ENCODE measurements at places on chromosomes 5 and 9. TPM values are rescaled to one million over a fixed set of nuclear protein-coding genes. Genes with fewer than 3 reads are reported as not detected.
A peak's percentile ranks its signal among the peaks of the same experiment; 100 is the strongest.

GRCh38 chr9:110472111-110472510 is 107.4 kb downstream of the SVEP1 start:
- DNase-seq, result no peak

NPR3 gene
- total RNA-seq, result 2.4 TPM

- DNase-seq, result no peak
Observed at GRCh38 chr5:59123595-59124561, 541.0 kb downstream of the RAB3C start.

- DNase-seq, result no peak
Observed at GRCh38 chr9:73437758-73438157, 286.1 kb downstream of the ANXA1 start.

FOXD4L3 gene
- not detected for total RNA-seq

ENHO gene
- total RNA-seq, result 1.5 TPM

LECT2 gene
- 62.9 TPM for total RNA-seq

GRCh38 chr5:169280286-169280685 is 20.7 kb downstream of the SLIT3 start:
- DNase-seq, result no peak

DNA sequence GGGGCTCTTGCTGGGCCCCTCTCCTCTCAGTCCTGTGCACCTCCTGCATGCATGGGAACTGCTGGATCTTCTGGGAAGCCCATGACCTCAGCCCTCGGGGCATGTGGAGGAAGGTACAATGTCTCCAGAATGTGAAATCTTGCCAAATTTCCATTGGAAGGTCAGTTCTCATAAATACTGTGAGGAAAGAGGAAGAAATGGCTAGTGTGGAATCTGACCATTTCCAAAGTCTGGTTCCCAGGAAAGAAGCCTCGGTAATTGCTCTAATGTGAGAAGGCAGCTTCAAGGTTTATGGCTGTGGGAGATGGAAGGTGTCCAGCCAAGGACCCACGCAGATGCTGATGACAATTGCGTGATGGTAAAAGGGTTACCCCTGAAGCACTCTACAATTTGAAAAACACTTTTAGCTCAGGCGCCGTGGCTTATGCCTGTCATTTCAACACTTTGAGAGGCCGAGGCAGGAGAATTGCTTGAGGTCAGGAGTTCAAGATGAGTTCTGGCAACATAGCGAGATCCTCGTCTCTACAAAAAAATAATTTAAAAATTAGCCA is 8.1 kb upstream of the IL17B start:
- DNase-seq, result no peak

DNA sequence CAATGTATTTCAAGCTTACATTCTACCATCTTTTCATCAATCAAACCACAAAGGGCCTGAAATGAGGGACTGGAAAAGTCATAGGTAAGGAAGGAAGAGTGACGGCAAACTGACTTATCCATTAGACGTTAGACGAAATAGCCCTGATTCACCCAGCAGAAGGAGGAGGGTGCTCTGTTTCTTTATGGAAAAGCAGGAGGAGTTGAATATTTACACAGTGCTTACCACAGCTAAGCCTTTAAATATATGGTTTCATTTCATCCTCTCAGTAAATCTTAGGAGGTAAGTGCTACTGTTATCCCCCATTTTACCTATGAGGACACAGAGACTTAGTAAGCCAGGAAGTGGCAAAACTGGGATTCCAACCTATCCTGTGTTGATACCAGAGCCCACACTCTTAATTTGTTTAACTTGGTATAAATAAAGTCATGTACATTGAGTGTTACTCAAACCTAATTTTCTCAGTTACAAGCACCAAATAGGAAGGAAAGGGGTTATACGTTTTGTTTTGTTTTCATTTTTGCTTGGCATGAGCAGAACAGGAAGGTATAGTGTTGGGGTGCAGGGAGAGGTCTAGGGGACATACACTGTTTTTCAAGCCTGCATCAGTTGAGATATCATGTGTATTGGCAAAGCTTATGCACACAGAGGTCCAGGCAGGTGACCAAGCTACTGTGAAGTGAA is 98.1 kb upstream of the IFNK start:
- no peak for DNase-seq

NSMF gene
- 15.6 TPM for total RNA-seq

DNA sequence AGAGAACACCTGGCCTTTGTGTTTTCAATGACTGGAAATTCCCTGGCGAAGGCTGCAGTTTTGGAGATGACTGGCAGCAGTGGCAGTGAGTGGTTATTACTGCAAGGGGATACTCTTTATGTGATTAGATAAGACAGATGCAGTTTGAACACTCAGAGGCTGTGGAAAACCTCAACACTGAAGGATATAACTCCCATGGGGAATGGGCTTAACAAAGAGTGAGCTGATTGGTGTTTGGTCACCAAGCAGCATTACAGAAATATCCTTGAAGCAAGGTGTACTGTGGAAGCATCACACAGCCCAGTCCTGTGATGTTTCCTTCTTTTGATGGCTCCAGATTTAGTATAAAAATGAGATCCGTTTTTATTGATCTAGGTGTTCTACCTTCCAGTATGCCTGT is 490.7 kb upstream of the PTPRD start:
- no peak for DNase-seq

SPINK4 gene
- total RNA-seq, result not detected

GRCh38 chr9:126049896-126050604 is 276.6 kb upstream of the MVB12B start:
- DNase-seq, result no peak

- peak; percentile 63 for DNase-seq
Observed at GRCh38 chr5:5886812-5887486, 464.5 kb downstream of the ICE1 start.

- no peak for DNase-seq
Observed at GRCh38 chr5:32153723-32154122, 20.4 kb downstream of the GOLPH3 start.

- no peak for DNase-seq
Observed at GRCh38 chr9:113886933-113887332, 10.8 kb downstream of the ZNF618 start.

- DNase-seq, result no peak
Observed at GRCh38 chr9:34570376-34570775, 19.1 kb downstream of the CNTFR start.

CNTFR gene
- total RNA-seq, result 1.7 TPM

PRDM9 gene
- not detected for total RNA-seq

GRCh38 chr9:110157823-110158664 is 49.9 kb downstream of the C9orf152 start:
- DNase-seq, result no peak

DNA sequence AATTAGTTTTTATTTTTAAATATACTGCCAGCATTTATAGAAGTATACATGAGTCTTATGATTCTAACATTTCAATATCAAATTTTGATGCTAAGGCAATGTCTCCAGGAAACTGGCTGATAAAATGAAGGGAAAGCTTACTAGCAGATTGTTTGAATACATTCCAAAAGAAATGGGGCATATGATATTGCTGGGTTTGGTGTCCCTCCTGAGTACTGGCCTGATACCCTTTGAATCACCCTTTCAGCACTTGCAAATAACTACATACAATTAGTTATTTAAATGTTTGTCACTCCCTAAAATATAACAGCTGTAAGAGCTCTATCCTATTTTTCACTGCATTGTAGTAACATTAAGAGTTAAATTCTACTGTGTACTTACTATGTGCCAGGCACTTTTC is 360.8 kb downstream of the HCN1 start:
- DNase-seq, result no peak

FBXO10 gene
- total RNA-seq, result 3.7 TPM

DNA sequence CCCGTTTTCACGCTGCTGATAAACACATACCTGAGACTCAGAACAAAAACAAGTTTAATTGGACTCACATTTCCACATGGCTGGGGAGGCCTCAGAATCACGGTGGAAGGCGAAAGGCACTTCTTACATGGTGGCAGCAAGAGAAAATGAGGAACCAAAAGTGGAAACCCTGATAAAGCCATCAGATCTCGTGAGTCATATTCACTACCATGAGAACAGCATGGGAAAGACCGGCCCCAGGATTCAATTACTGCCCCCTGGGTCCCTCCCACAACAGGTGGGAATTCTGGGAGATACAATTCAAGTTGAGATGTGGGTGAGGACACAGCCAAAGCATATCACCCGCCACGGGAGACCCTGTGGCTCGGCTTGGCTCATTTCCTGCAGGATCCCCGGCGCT is 20.2 kb downstream of the EXD3 start:
- no peak for DNase-seq

- DNase-seq, result no peak
Observed at GRCh38 chr9:110877374-110877773, 160.9 kb downstream of the LPAR1 start.

POLK gene
- 16.3 TPM for total RNA-seq

Data from right lobe of liver (tissue), 6 donors.